Central memory CD4-positive, alpha-beta T cell (primary cell): ENCODE measurements at places on chromosomes 4 and X.

DNA sequence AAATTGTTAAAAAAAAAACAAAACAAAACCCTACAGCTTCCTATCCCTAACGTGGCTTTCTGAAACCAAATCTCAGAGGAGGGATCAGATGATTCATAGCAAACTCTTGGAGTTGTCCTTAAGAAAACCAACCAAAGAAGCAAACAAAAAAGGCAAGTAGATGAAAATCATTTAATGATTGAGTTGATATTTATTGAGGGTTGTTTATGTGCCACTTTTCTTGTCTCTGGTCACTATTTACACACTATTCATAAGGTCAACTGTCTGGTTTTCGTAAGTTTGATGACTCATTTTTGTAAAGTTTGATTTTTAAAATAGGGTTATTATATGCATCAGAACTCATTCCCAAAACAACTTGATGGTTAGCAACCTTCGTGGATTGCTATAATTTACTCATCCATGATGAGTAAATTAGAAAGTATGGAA lies 133.4 kb downstream of the UNC5C start:
- DNase-seq: no peak

DNA sequence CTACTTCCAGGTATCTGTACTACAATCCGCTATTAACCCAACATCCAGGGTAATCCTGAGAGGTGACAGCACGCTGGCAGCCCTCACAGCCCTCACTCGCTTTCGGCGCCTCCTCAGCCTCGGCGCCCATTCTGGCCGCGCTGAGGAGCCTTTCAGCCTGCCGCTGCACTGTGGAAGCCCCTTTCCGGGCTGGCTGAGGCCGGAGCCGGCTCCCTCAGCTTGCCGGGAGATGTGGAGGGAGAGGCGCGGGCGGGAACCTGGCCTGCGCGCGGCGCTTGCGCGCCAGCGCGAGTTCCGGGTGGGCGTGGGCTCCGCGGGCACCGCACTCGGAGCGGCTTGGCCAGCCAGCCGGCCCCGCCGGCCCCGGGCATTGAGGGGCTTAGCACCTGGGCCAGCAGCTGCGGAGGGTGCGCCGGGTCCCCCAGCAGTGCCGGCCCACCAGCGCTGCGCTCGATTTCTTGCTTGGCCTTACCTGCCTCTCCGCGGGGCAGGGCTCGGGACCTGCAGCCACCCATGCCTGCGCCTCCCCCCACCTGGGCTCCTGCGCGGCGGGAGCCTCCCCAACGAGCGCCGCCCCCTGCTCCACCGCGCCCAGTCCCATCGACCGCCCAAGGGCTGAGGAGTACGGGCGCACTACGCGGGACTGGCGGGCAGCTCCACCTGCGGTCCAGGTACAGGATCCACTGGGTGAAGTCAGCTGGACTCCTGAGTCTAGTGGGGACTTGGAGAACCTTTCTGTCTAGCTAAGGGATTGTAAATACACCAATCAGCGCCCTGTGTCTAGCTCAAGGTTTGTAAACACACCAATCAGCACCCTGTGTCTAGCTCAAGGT lies 87.3 kb downstream of the PRSS12 start:
- DNase-seq: no peak

GRCh38 chrX:34638116-34638515 lies 19.0 kb downstream of the TMEM47 start:
- no peak for DNase-seq

- no peak for DNase-seq
Measured at GRCh38 chr4:374298-375160, 36.9 kb downstream of the ZNF141 start.

DNA sequence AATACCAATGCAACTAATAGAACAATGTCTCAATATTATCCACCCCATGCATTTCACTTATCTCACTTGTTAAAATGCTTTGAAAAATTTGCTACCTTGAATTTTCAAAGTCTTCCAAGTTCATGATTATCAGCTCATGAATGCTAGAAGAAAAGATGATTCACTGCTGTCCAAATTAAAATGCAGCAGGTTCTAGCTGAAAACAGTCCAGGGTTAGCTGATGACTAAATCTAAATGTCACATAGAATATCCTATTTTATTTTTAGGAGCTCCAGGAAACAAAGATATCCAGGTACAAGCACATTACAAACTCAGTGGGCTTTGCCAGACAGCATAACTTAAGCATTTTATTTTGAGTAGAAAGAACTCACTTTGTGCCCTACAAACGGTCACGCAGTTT lies 38.0 kb upstream of the SPARCL1 start:
- no peak for DNase-seq

- DNase-seq: no peak
Measured at GRCh38 chrX:70922774-70923473, 8.0 kb downstream of the SLC7A3 start.

- DNase-seq: no peak
Measured at GRCh38 chr4:3199653-3200422, 49.1 kb upstream of the MSANTD1 start.

DNA sequence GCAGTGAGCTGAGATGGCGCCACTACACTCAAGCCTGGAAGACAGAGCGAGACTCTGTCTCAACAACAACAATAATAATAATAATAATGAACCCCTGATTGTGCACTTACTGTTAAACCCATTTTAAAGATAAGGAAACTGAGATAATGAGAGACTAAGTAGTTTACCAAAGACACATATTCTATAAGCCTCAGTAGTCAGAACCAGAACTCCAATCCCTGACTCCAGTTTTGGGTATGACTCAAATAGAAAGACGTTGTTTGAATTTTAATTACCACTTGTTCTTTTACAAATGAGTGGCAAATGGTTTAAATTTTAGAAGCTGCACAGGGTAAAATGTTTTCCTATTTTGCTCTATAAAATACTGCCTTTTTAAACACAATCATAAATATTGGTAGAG lies 37.4 kb downstream of the ACSL4 start:
- DNase-seq: no peak
